Fibroblast of lung (primary cell): ENCODE measurements at places on chromosomes 2 and 18. TPM values are rescaled to one million over a fixed set of nuclear protein-coding genes. Genes with fewer than 3 reads are reported as not detected.

Gene GATA6
- total RNA-seq, result 6.3 and 10.0 TPM in 2 replicates

- peak; percentile 33 for DNase-seq
These were observed 38.0 kb upstream of the EPAS1 start for GRCh38 chr2:46258937-46259776.

- DNase-seq, result no peak
These were observed 2.2 kb downstream of the WNT6 start for GRCh38 chr2:218861645-218862318.

Gene SOX11
- 0.99 and 2.1 TPM in 2 replicates for total RNA-seq

GRCh38 chr2:140401056-140401455 is 1620.9 kb upstream of the NXPH2 start:
- no peak for DNase-seq
